ENCODE measurements at places on chromosomes 3 and 15.

DNA sequence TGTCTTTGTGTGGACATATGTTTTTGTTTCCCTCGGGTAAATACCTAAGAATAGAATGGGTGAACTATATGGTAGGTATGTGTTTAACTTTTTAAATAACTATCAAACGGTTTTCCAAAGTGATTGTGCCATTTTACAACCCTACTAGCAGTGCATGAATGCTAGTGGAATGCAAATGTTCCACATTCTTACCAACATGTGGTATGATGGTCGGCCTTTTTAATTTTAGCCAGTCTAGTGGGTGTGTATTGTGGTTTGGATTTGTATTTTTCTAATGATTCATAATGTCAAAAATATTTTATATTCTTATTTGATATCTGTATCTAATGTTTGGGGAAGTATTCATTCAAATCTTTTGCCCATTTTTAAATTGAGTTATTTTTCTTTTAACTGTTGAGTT lies 68.2 kb upstream of the SMAD3 start:
- peak; percentile 94 for DNase-seq

DNA sequence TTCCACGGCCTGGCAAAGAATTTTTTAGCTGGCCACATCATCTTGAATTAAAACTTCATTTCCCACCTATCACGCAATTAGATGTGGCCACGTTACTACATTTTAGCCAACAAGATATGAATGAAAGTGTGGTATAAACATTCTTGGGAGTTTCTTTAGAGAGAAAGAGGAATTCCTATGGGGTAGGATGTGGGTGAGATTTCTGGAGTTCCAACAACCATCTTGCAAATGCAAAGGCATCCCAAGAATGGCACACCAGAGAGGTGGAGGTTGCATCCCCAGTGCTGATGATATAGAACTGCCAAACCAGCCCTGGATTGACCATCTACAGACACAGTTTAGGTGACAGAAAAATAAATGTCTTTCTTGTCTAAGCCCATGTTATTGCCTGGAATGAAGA lies 66.3 kb upstream of the AKAP13 start:
- peak; percentile 69 for DNase-seq

DNA sequence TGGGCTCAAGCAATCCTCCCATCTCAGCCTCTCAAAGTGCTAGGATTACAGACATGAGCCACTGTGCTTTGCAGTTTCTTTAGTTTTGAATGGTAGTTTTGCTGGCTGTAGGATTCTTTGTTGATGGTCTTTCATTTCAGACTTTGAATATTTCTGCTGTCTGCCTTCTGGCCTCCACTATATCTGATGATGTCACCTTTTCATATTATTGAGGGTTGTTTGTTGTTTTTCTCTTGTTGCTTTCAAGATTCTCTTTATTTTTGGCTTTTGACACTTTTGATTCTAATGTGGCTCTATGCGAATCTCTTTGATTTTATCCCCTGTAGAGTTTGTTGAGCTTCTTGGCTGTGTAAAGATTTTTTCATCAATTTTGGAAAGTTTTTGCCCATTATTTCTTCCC lies 79.0 kb upstream of the MANF start:
- no peak for DNase-seq

- DNase-seq, result peak; percentile 17
Measured at GRCh38 chr3:12536423-12536822, 8.9 kb downstream of the MKRN2OS start.

DNA sequence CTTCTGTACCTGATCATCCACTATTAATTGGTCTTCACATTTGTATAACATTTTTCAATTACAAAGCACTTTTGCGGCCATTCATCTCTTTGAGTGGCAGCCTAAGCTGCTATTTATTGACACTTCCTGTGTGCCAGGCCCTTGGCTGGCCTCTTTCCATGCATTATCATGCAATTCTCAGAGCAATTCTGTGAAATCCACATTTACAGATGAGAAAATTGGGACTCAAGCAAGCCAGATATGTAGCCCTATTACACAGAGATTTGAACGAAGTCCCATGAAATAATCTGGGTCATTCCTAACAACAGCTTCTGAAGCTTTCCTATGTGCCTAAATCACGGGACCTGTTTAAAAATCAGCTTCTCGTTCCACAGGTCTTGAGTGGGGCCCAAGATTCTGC lies 17.4 kb downstream of the SLC6A1 start:
- no peak for DNase-seq

DNA sequence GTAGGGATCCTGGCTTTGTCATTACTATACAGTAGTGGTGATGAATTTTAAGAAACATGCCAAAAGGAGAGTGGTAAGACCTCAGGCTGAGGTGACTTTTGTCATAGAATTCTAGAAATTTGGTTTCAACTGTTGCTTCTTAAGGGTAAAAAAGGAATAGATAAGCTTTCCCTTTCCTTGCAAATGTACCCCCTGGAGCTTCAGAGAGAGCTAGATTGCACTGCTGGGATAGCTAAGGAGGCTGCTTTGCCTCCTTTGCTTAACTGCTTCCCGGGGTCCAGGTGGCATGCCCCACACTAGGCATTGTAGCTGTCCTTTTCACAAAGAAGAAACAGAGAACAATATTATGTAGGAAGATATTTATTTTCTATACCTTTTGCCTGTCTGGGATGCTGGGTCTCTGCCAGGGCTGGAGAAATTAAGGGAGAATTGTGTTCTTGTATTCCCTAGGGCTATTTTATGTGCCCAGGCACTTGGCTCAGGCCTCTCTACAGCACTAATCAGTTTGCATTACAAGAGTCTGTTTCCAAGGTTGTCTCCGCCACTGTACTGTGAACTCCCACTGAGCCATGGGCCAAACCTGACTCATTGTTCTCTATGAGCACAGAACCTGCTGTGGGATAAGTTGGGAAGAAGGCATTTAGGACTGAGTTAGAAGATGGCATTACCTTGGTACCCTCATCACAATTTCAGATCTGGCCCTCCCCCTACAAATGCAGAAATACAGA lies 460.0 kb downstream of the PDCD6IP start:
- DNase-seq, result no peak

DNA sequence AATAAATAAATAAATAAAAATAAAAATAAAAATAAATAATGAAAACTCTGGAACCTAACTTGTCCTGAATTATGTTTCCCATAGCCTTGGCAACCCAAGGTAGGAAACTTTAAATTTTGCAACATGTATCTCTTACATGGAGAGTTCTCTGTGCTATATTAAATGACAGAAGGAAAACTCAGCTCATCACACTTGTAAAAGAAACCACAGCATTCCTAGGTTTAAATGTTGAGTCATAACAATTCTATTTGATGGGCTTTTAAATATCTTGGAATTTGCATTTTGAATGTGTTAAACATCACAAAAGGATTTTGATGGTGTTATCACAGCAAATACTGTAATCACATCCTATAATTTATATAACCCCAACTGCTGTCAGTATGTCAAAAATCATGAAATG lies 144.2 kb downstream of the LRTM1 start:
- peak; percentile 66 for DNase-seq

- DNase-seq, result no peak
Measured at GRCh38 chr3:53989946-53990345, 98.3 kb upstream of the SELENOK start.

DNA sequence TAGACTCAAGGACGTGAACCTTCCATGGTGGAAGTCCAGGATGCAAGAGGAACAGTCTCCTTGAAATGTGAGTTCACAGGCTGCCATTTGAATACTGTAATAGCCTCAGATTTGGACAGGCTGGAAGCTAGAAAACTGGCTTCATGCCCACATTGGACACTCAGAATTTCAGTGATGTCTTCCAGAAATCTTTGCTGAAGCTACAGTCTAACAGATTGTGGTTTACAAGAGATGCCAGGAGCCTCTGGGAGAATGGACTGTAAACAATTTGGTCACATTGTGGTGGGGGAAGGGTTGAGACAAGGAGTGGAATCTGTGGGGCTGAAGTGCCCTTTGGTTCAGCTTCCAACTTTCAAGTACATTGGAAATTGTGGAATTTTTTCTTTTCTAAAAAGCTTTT lies 252.0 kb upstream of the PROK2 start:
- peak; percentile 76 for DNase-seq

GRCh38 chr3:36373666-36374065 lies 6.6 kb upstream of the STAC start:
- DNase-seq, result peak; percentile 37

DNA sequence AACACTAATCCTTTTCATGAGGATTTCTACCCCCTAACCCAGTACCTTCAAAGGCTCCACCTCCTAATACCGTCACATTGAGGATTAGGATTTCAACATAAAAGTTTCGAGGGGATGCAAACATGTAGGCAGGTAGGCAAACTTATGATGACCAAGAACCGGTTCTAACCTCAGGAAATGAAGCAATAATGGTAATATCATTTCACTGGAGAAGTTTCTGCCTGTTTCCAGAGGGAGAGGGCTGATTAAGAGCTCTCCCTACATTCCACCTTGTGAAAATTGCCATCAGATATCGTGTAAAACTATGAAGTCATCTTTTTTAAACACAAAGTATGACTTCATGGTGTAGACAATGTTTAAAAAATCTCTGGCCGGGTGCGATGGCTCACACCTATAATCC lies 31.6 kb downstream of the NKIRAS1 start:
- DNase-seq, result no peak

DNA sequence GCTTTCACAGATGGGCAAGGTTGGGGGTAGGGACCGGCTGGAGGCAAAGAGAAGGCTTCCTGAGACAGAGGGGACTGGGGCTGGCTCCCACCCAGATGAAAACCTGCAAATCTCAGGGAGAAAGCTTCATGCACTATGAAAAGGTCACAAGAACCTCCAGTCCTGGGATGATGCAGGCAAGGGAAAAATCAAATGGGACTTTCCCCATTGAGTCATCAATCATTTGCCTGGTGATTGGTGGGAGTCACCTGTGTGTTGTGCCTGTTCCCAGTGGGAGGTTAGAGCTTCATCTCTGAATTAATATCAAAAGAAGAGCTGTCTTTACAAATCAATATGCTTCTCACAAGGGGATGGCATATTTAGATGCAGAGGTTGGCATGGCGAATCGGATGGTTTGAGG lies 49.9 kb downstream of the CACNA1D start:
- no peak for DNase-seq

GRCh38 chr3:142215106-142215505 lies 10.3 kb downstream of the GK5 start:
- peak; percentile 15 for DNase-seq

DNA sequence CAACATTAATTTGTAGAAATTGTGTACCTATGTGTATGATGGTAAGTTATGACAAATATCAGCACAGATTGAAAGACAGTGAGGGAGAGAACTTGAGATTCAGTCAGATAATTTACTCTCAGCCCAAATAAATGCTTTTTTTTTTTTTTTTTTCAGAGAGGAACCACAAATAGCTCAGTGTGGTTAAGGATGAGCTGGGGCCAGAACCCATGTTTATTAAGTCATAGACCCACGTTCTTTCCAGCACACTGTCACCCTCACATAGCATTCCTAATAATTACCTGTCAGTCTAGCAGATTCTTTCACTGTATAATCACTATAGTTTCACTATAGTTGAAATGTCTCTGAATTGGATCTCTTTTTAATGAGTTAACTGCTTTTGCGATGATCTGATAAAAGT lies 246.1 kb downstream of the ZIC1 start:
- peak; percentile 84 for DNase-seq

- no peak for DNase-seq
Measured at GRCh38 chr3:50303013-50303815, at the start of gene HYAL1. HYAL1 (minus strand) TSS chr3:50303574; CDS start chr3:50302956, 618 bp downstream.

GRCh38 chr15:87566236-87566635 lies 690.3 kb downstream of the NTRK3 start:
- DNase-seq, result no peak

GRCh38 chr3:80889535-80889934 lies 871.9 kb downstream of the GBE1 start:
- no peak for DNase-seq

DNA sequence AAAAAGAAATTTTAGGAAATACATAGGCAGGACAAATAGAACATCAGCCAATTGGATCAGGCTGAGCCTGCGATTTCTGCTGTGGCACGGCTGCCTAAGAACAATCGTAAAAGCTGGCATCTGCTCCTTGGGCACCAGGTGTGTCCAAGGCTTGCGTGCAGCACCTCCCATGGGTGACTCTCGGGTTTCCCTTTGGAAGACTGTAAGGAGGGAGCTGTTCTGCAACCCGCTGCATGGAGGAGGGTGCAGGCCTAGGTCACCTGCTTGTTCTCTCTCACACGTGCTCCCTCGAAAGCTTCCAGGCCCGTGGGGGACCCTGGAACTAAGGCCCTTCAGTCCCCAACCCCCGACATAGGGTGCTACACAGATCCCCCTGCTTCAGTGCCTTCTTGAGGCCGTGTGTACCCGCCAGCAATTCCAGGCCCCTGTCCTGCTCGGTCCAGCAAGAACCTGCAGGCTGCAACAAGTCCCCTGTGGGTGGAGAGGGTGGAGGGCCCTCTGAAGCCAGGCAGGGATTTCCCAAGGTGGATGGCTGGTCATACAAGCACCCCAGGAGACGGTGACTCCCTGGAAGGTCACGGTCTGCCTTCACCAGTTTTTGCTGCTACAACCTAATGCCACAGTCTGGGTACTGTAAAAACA lies 3.4 kb downstream of the GP9 start:
- DNase-seq, result no peak

DNA sequence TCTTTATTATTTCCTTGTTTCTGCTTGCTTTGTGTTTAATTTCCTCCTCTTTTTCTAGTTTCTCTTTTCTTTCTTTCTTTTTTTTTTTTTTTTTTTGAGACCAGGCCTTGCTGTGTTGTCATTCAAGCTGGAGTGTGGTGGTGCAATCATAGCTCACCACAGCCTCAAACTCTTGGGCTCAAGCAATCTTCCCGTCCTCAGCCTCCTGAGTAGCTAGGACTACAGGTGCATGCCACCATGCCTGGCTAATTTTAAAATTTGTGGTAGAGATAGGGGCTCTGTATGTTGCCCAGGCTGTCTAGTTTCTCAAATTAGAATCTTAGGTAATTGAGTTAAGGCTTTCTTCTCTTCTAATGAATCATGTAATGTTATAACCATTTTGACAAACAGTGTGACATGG lies 22.4 kb downstream of the SLMAP start:
- no peak for DNase-seq

GRCh38 chr3:117485841-117486240 lies 776.3 kb downstream of the TUSC7 start:
- no peak for DNase-seq

DNA sequence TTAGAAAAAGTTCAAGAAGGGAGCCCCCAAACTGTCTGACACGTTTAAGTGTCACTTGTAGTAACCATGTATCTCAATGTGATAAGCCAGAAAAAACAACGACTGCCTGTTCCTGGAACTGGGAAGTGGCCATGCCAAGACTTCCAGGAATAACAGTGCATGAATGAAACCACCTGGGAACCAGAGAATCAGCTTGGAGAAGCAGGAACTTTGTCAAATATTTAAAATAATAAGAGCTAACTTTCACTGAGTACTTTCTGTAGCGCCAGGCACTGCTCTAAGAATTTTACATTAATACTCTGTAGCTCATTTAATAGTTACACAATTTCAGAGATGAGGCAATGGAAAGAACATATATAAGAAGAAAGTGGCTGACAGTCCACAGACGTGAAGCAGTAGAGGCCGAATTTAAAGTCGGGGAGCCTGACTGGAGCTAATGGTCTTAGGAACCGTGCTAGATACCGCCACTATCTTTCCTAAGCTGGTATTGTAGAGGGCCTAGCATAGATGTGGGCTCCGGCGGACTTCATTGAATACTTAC lies 876 bp downstream of the PLSCR1 start:
- peak; percentile 28 for DNase-seq

GRCh38 chr3:185176750-185177359 lies 24.0 kb upstream of the C3orf70 start:
- DNase-seq, result peak; percentile 34

Data from fibroblast of skin of right quadriceps (primary cell).